Kidney (tissue), 22 donors: ENCODE measurements at places on chromosomes 7 and 10. TPM values are rescaled to one million over a fixed set of nuclear protein-coding genes. Genes with fewer than 3 reads are reported as not detected.
A peak's percentile ranks its signal among the peaks of the same experiment; 100 is the strongest.

DNA sequence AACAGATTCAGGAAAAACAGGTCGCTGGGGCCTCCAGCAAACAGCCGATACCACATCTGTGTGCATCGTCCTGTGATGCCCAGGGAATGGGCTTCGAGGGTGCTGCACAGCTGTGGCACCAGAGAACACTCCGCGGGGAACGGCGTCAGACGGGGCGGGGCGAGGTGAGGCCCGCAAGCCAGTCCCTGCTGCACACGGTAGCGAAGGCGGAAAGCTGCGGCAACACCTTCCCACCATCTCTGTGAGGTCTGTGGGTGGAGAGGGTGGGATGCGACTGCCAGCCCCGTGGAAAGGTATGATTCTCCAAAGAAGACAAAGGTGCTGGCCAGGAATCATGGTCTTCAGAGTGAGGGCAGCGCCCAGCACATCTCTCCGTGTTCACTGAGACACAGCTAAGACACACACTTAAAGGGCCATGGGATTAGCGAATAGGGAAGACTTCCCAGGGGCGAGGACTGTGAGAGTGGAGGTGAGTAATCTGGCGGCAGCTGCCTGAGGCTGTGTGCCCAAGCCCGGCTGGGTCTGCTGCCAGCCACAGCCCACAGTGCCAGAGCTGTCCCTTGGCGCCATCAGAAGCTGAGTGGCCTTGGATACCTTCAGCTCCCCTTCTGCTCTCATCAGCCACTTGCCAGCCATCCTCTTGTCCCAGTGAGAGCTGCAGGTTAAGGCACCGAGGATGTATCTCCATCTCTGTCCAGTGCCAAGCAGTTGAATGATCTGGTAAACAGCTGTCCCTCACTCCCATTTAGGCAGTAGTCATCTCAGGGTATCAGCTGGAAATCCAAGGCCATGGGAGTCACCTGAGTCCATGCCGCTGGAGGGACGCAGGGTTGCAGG, 17.6 kb downstream of the PRKAG2 start:
- no peak for DNase-seq

DNA sequence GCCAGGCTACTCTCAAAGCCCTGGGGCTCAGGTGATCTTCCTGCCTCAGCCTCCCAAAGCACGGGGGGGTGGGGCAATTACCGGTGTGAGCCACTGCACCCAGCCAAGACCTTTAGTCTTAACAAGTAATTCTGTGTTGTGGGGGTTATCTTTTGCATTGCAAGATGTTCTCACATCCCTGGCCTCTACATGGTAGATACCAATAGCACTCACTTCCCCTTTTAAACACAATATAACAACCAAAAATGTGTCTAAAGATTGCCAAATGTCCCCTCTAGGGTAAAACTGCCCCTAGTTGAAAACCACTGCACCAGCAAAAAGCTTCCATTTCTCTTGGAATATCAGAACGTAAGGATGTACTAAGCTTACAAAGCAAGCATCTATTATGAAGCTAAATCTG, 225.0 kb downstream of the CTNNA3 start:
- no peak for DNase-seq

- peak; percentile 82 for DNase-seq
These were observed at the start of gene HOXA11 for GRCh38 chr7:27185013-27185853. HOXA11 (minus strand) TSS chr7:27185232; CDS start chr7:27185144, 88 bp downstream.

- DNase-seq: no peak
These were observed 799.2 kb downstream of the REEP3 start for GRCh38 chr10:64320448-64320847.

- peak; percentile 17 for DNase-seq
These were observed 6.5 kb upstream of the RBM20 start for GRCh38 chr10:110637558-110638053.

GRCh38 chr10:7787150-7787856, 490 bp downstream of the KIN start:
- no peak for DNase-seq

DNA sequence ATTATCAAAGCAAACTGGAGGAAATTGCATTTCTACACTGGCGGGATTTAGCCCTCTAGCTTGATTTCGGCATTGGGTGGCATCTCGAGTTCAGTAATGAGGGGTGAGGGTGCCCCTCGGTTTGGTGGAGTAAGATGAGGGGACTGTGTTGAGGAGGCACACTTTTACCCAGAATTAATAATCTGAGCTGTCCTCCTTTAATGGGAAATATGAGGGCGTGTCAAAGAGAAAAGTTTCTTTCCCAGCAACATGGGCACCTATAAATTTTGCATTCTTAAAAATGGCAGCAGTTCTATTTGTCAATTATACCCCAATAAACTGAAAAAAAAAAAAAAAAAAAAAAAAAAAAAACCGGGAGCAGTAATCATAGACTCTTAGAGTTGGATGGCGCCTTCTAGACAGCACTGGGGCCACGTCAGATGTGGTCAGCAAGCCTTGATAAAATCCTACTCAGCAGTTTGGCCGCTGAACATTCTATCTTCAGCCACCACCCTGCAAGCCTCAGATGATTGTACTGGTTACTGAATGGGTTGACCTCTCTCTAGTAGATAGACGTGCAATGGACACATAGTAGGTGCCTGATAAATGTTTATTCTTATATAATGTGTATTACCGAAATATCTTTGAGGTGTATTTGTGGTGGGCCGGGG, 931 bp downstream of the PAPSS2 start:
- no peak for DNase-seq

DNA sequence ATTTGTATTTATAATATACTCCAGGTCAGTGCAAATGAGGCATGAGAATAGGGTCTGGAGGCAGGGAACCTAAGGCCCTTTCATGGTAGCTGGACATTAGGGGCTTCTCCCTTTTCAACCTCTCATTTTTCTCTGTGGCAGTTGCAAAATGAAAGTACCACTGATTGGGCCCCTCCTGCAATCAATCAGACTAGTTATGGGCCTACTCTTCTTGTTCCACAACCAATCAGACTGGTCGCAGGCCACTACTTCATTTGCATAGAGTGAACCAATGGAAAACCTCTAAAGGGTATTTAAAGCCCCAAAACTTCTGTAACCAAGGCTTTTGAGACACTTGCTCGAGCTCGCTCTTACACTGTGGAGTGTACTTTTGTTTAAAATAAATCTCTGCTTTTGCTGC, 10.0 kb upstream of the PRPS1L1 start:
- peak; percentile 14 for DNase-seq

DNA sequence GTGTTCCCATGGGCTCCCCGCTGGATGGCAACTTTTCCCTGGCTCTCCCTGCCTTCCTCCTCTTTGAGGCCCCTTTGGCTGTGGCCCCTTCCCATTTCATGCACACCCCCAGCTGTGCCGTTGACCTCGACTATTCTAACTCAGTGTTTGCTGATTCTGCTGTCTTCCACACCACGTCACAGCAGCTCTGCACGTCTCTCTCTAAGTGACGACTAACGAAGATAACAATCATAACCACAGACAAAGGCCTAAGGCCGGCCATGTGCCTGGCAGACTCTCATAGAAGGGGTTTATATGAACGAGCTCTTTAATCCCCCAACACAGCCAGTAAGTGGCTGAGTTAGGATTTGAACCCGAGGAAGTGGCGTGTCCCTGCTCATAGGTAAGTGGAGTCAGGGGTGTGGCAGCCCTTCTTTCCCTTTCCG, 151.5 kb upstream of the SHH start:
- DNase-seq: no peak

- DNase-seq: peak; percentile 40
These were observed 17.8 kb downstream of the NPSR1 start for GRCh38 chr7:34675749-34676374.

DNA sequence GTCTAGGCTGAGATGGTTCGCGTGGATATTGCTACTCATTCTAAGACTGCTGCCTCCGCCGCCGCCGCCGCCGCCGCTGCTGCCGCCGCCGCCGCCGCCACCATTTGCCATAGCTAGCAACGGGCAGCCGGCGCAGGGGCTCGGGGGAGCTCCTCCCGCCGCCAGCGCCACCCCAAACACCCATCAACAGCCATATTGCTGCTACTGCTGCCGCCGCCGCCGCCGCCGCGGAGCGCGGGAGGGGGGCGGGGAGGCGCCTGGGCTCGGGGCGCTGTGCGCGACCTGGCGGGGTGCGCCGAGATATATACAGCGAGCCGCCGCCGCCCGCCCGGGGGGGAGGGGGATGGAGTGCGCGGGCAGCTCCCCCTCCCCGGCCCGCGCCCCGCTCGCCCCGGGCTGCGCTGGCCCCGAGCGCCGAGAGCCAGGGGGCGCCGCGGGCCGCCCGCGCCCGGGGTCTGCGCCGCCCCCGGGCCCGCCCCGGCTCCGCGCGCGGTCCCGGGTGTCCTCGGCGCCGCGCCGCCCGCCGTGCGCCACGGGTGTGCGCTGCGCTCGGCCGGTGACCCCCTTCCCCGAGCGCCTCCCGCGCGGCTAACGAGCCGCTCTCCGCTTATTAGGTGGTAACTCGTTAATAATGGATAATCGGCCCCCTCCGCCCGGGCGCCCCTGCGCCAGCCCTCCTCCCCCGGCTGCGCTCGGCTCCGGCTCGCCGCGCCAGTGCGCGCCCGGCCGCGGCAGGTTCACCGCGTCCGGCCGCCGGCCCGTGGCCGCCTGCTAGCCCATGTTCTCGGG, at the start of gene KCNMA1:
Gene KCNMA1, minus strand, starts transcription at position 277 of the 789 bp plus-strand sequence.
- DNase-seq: peak; percentile 39

DNA sequence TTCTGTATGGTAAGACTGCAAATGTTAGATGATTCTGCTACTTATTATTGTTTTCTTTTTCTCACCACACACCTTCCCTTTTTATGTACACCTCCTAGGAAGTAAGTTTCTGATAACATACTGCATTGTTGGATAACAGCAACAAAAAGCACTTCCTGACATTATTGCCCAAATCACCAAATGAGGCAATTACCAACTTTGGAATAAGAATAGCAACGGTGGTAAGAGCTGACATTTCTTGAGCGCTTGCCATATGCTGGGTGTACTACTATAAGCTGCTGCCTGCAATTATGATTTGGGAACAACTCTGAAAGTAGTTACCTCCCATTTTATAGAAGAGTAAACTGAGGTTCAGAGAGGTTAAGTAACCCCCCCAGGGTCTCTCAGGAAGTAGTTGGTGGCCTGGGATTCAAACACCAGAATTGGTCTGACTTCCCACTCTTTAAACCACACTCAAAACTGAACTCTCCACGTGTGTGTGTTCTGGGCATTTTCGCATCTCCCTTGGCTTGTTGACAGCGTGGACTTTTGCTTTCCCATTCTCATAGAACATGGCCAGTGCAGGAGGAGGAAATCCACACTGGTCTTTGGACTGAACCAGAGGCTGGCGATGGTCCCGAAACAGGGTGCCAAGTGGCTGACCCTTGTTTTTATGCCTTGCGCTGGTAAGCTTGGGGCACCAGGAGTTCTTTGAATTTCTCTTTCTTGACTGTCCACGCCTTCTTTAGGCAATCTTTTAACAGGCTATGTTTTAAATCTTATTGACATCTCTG, 71.4 kb downstream of the TCF7L2 start:
- no peak for DNase-seq

- no peak for DNase-seq
These were observed 10.0 kb upstream of the STAMBPL1 start for GRCh38 chr10:88870089-88870488.

DNA sequence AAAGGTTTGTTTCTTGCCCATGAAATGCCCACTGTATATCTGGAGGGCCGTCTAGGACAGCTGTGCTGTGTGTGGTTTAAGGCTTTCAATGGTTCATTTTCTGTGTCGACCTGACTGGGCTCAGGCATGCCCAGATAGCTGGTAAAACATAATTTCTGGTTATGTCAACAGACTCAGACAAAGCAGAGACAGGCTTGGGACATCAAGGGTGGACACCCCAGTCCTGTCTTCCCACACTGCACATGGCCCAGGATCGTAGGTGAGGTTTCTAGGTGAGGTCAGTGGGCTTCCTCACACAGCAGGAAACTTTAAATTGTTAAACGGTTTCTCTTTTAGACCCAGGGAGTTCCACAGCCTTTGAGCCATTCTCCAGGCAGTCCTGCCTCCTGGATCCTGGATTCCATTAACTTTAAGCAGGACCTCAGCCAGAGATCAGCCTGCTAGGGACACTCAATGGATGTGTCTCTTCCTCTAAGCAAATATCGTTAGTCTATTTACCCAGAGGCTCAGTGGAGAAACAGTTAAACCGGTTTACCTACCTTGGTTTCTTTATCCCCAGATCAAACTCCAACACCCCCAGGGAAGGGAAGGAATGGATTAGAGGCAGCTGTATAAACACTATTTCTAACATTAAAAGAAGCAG, 66.4 kb downstream of the ST8SIA6 start:
- DNase-seq: peak; percentile 48

DNA sequence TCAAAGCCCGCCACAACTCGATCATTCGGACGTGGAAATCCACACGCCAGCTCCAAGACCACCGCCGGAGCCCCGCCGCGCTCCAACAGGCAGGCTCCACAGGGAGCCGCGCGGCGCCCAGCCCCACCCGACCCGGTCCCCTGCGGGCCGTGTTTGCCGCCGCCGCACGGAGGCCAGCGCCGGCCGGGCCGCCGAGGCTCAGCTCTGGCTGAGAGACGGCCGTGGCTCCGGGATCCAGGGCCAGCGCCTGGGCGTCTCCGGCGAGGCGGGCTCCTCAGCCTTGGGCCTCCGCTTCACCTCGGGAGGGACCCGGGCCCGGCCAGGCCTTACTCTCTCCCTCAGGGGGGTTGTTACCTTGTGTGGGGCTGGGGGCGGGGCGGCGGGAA, 333 bp downstream of the SMNDC1 start:
- DNase-seq: peak; percentile 54

DNA sequence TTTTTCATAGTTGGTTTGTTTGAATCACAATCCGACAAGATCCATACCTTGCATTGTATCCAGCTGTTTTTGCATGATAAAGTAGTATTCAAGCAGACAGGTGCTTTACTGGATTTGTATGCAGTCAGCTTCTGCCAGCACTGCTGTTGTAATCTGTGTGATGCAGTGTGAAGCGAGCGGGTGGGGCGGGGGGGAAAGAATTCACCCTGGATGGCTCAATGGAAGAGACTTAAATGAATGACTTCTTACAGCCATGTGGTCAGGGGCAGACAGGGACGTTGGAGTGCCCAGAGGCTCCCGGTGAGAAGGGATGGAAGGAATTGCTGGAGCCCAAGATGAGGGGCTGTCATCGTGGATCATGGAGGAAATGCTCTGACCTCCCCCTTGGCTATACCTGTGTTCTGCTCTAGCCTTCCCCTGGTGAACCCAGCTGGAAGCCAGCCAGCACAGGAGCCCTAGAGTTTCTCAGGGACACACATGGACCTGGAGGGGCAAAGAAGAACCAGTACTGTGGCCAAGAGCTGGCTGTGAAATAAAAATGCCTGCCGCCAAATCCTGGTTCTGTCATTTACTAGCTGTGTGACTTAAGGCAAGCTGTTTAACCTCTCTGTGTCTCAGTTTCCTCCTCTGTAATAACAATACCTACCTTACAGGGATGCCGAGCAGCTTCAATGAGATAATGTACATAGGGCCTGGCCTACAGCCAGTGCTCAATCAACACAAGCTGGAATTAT, 14.1 kb downstream of the NFE2L3 start:
- no peak for DNase-seq

MRC1 gene
- polyA plus RNA-seq: 3.4 TPM

ICA1 gene
- 24.2 TPM for polyA plus RNA-seq

CYCS gene
- 239 TPM for polyA plus RNA-seq

SH2D4B gene
- polyA plus RNA-seq: not detected

CCDC3 gene
- polyA plus RNA-seq: 9.7 TPM

PARD3 gene
- polyA plus RNA-seq: 21.1 TPM

GALNT17 gene
- polyA plus RNA-seq: 5.5 TPM

AUTS2 gene
- polyA plus RNA-seq: 5.2 TPM

PRPS1L1 gene
- not detected for polyA plus RNA-seq
